ENCODE measurements at places on chromosomes 2 and 18.

DNA sequence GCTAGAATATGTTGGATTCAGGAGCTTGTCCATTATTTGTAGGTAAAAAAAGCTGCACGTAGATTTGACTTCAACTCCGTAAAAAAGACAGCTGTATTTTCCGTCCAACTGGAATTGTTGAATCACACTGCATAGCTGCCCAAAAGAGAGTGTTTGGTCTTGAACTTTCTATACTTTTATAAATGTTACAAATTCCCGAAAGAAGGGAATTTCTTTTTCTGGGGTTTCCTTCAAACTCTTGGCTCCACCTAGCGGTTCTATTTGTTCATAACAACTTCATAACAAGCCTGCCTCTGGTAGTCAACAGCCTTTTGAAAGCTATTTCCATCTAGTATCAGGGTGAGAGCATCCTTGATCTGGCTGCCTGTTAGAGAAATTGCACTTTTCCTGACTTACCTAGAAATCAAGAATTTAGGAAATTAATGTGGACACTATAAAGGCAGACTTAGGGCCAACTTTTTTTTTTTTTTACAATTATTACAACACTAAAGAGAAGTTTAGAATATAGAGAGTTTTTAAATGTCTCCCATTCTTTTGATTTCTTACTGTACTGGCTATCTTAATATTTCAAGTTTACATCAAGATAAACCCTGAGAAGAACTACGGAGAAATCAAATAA lies 48.1 kb downstream of the TMEM185B start:
- DNase-seq, result peak; percentile 85

GRCh38 chr2:85264471-85264870 lies 63.3 kb downstream of the TGOLN2 start:
- DNase-seq, result no peak

GRCh38 chr2:216285701-216286100 lies 86.6 kb downstream of the MARCHF4 start:
- peak; percentile 89 for DNase-seq

GRCh38 chr2:231928481-231928880 lies 2.3 kb upstream of the NPPC start:
- DNase-seq, result no peak

DNA sequence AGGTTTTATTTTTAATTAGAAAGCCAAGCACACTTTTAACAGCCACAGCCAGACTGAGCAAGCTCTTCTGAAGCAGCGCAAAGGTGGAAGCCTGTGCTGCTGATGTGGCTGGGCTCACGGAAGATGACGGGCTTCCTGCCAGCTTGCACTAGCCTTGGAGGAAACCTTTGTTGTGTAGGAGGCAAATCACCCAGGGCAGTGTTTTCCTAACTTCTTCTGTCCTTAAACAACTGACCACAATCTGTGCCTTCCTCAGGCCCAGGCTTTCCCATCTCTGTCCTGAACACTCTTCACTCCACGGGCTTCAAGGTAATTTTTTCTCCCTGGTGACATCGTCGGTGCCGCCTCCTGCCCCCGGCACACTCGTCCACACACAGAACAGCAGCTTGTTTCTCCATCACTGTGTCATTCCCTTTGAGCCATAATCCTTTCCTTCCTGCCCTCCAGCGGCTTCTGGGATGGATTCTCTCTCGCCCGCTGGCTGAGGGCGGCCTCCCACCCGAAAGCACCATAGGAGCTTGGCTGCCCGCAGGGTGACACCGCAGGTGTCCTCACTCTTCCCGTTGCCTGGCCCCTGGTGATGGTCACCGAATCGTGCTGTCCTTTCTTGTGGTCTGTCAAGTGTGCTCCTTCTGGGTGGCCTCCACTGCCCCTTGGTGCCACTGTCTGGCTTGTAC lies 31.1 kb upstream of the INHBB start:
- DNase-seq, result peak; percentile 32

GRCh38 chr18:34660572-34660971 lies 49.5 kb upstream of the DTNA start:
- no peak for DNase-seq

- no peak for DNase-seq
Measured at GRCh38 chr2:152929628-152930027, 211.2 kb downstream of the ARL6IP6 start.

DNA sequence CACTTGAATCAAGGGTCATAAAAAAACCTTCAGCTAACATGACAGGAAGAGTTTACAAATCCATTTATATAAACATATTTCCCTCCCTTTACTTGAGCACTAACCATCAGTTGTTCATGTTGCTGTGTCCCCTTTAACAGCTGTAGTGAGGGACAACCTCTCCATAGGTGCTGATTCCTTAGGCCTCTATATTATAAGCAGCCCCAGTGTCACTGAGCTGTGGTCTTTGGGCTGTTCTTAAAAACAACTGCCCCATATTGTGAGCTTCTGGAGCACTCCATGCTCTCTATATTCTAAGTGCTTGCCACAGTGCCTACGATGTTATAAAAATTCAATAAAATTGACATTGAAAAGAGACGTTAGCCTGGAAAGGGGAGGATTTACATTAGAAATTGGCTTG lies 175.3 kb downstream of the ZNF385B start:
- no peak for DNase-seq

GRCh38 chr2:227154986-227155774 lies 8.8 kb downstream of the COL4A4 start:
- DNase-seq, result no peak

- DNase-seq, result no peak
Measured at GRCh38 chr18:27824841-27825681, 351.9 kb downstream of the CDH2 start.

GRCh38 chr2:143497726-143498125 lies 368.5 kb downstream of the ARHGAP15 start:
- DNase-seq, result no peak

DNA sequence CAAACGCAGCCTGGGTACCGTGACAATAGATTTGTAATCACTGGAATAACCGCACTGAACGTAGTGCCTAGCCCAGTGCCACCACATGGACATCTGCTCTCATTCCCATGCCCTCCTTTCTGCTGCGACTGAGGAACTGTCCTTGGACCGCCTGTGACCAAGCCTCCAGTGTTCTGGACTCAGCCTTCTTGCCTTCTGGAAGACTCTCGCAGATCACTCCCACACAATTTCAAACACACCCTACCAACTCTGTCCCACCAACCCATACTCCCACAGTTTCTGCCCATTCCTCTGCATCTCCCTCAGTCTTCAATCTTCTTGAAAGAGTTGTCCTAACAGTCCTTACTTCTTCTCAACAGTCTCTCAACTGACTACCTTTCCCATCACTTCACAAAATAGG lies 2.1 kb downstream of the RNF149 start:
- no peak for DNase-seq

DNA sequence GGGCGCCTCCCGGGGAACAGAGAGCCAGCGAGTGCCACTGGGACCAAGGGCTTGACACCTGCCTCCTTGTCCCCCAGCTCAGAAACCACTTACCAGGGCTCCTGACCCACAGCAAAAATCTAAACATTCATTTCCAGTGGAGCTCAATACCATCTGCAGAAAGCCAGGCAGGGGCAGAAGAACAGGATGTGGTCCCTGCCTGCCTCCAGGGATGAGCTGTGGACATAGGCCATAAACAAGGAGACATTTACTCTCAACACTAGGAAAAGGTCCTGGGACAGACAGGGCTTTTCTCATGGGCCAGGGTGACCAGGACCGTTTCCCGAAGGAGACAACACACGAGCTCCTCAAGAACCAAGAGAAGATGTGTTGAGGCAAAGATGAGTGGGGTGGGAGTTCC lies 203.0 kb downstream of the CTIF start:
- no peak for DNase-seq
